ENCODE measurements at places on chromosomes 7 and 10.

DNA sequence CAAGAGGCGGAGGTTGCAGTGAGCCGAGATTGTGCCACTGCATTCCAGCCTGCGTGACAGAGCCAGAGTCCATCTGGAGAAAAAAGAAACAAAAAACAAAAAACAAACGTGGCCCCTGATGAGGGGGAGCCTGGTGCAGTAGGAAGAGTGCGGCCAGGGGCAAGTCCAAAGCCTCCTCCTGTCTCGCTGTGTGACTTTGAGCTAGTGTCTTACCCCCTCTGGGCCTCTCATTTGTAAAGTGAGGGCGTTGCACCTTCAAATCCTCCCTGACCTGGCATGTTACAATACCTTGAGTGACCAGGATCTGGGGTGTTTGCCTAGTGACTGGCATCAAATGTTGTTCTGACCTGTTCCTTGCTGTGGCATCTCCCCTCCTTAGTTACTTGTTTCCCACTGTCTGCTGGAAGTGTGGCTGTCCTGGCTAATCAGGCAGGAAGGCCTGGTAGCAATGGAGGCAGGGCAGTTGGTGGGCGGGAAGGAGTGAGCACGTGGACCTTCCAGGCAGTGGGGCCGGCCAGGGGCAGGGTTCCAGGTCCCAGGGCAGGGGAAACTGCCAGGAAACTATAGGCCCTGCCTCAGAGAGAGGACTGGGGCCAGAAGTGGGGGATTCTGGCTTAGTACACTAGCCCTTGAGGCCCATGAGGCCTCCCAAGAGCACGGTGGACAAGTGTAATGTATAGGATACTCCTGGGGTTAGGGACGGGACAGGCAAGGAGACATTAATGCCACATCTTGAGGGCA lies 24.5 kb upstream of the GOLGA7B start:
- no peak for DNase-seq

DNA sequence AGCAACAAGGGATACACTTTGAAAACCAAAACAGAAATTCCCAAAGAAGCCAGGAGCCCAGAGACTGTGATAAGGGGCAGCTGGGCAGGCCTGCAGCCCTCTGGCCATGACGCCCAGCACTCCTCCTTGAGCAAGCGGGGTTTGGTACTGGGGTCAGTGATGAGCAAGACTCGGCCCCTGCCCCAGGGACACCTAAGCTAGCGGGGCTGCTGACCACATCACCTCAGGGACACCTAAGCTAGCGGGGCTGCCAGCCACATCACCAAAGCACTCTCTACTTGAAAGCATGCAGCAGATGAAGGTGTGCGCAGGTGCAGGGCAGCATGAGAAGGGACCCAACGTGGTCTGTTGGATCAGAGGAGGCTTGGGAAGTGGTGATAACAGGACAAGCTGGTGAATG lies 108.0 kb upstream of the PPP2R2D start:
- DNase-seq = no peak

GRCh38 chr7:154986200-154986945 lies 16.6 kb downstream of the PAXIP1 start:
- DNase-seq = no peak

- no peak for DNase-seq
Observed at GRCh38 chr10:27366769-27367168, 126.2 kb upstream of the ACBD5 start.

GRCh38 chr10:106493751-106494150 lies 670.8 kb downstream of the SORCS1 start:
- no peak for DNase-seq

DNA sequence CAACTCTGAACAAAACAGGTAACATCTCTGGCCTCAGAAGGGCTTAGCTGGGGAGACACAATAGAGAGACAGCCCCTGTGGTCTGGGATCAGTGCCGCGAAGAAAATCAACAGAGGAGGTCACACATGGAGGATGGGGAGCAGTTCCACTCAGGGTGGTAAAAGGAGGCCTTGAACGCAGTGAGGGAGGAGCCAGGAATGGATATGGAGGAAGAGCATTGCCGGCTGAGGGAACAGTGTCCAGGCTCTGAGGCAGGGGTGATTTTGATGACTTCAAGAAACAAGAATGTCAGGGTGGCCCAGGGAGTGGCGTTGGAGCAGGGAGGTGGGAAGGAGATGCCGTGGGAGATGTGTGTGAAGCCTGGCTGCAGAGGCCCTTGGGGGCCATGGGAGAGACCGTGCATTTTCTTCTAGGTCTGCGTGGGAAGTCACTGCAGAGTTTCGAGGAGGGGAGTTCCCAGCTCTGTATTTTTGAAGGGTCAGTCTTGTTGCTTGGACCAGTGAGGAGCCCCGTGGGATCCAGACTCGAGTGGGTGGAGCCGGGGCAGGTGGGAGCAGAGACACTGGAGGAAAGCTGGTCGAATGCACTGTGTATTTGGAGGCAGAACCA lies 35.7 kb upstream of the SH2D4B start:
- no peak for DNase-seq

GRCh38 chr10:115942101-115942500 lies 330.9 kb downstream of the GFRA1 start:
- no peak for DNase-seq

DNA sequence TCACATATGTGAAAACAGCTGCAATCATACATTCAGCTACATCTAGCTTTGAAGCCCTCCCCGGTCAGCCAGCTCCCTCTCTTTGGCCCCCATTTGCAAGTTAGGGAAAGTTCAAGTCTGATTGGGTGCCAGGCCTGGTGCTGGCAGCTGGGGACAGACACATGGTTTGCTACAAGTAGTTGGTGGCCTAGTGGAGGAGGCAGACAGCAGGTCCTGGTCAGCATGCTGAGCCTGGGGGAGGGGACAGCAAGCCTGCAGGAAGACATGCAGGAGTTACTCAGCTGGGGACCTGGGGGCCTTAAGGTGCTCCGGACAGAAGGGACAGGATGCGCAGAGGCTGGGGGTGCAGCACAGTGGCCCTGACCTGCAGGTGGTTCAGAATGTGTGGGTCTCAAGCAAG lies 956.9 kb upstream of the ZNF722 start:
- no peak for DNase-seq

DNA sequence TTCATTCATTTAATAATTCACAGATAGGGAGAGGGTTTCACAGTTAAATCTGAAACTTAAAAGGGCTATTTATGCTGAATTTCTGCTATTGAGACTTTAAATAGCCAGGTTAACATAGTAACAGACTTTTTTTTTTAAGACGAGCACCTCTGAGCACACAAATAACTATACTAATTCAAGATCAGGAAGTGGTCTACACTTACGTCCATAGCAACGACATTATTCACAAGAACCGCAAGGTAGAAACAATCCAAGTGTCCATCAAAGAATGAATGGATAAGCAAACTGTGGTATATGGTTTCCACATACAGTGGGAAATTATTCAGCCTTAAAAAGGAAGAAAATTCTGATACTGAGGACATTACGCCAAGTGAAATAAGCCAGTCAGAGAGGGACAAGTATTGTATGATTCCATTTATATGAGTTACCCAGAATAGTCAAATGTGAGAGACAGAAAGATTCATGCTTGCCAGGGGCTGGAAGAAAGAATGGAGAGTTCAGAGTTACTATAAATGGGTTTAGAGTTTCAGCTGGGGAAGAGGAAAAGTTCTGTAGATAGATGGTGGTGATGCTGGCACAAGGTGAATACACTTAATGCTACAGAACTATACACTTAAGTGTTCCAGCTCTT lies 140.3 kb upstream of the LAMB4 start:
- no peak for DNase-seq

GRCh38 chr7:106371629-106372028 lies 86.8 kb upstream of the NAMPT start:
- no peak for DNase-seq

GRCh38 chr10:6054884-6055283 lies 7.3 kb downstream of the IL2RA start:
- no peak for DNase-seq

- no peak for DNase-seq
Observed at GRCh38 chr10:78472551-78472890, 438.9 kb downstream of the RPS24 start.

DNA sequence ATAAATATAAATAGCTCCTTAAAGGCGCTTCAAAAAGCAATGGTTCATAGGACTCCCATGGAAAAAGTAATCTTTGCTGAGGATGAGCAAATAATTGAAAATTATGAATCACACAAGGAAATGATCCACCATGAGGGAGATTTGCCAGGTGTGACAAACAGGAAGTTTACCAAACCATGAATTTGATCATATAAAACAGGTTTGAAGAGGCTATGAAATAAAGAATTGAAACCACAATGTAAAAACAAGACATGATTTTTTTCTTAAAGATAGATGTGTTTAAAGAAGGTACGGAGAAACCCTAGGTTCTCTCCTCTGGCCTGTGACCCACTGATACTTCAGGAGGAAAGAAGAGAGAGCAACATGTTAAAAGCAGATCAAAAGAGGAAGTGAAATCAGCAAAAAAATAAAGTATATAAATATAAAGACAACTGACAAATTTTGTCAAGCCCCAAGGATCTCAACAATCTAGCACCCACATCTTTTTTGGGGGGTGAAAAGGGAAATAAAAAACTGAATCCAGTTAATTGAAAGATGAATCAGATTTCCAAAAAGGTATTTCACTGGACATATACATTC lies 111.3 kb upstream of the ASAH2 start:
- DNase-seq = no peak

DNA sequence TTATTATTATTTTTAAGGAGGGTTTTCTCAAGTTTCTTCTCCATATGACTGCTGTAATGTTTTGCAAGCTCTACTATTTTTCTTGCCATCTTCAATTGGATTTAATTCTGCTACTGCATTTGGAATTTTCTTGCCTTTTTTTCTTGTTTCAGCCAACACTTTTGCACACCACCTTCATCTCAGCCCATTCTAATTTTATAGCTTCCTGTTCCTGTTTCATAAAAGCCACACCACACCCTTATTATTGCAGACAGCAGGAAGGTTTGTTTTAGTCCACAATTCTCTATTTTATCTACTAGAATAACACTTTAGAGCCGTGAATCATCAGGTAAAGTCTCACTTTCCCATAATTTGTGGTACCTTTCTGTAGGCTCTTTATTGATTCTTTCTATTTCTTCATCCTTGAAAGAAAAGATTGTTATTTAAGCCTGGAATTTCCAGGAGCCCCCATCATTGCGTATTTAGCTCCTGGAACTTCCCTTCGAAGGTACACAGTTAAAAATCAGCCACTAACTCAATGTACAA lies 209.3 kb upstream of the TBX20 start:
- no peak for DNase-seq

DNA sequence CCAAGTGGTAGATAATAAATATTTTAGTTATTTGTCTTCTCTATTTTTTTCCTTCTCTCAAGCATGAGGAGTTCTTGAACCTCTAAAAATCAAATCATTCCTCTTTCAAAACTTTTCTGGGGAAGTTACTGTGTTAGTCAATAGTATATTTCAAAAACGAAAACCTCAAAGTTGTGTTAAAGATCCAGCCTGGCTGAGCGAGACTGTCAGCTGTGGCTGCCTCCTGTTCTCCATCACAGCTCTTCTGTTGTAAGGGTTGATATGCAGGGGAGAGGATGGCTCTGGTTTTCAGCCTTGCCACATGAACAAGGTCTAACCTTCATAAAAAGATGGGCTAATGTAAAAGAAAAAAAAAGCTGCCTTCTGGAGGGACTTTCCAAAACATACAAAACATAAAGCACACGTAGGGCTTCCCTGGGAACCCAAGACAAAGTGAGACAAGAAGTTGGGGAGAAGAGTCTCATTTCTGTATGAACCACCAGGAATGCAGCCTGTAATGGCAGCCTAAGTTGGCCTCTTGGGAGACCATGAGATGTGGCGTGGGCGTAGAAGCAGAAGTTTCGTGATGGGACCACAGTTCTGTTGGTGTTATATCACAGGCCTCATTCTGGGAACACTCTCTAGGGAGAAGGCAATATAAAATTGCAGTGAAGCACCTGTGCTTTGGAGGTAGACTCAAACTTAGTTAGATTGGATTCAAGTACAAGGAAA lies 77.9 kb upstream of the FHIP2A start:
- DNase-seq = no peak

DNA sequence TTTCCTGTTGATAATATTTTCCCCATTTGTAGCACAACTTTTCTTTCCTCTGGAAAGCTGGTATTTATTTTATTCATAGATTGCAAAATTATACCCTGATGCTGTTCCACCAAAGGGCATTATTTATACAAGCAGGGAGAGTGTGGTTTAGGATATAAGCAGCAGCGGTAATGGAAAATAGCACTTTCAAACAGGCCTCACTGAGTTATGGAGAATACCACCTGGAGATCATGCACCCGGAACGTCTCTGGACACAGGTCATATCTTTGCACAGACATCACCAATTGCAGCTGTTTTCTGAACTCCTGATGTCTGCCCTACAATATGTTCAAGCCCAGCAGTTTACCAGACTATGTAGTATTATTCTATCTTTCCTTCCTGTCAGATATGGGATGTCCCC lies 2.0 kb upstream of the CALD1 start:
- no peak for DNase-seq

GRCh38 chr10:132493756-132494290 lies 43.8 kb upstream of the INPP5A start:
- DNase-seq = no peak

DNA sequence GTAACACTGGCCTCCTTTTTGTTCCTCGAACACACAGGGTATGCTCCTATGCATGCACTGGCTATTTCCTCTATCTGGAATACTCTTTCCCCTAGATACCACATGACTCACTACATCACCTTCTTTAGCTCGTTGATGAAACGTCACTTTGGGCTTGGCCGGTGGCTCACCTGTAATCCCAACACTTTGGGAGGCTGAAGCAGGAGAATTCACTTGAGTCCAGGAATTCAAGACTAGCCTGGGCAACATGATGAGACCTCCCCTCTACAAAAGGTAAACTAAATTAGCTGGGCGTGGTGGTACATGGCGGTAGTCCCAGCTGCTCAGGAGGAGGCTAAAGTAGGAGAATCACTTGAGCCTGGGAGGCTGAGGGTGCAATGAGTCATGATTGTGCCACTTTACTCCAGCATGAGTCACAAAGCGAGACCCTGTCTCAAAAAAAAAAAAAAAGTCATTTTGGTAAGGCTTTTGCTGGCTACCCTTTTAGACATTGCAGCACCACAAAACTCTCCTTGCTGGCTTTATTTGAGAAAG lies 14.5 kb downstream of the ANKIB1 start:
- no peak for DNase-seq

DNA sequence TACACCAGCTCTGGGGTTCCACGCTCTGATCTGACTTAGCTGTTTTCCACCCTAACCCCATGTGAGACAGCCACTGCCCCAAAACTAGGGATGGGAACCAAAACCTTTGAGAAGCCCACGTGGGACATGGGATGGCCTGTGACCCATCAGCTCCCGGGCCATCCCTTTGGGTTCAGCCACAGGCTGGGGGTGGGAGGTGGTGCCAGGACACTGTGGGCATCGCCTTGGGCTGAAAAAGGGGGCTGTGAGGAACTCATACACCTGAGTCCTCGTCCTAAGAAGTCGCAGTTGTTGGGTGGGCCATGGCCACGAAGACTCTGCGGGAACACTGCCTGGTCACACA lies 379.1 kb downstream of the DNAJB6 start:
- DNase-seq = no peak

- DNase-seq = no peak
Observed at GRCh38 chr10:119658274-119658673, 7.1 kb downstream of the BAG3 start.

GRCh38 chr7:81676105-81676811 lies 93.6 kb downstream of the HGF start:
- DNase-seq = no peak

All from NCI-H2081 treated with DMSO at 0.1 percent for 48 hours (cell line).